Hindlimb muscle (tissue), 1 donor: ENCODE measurements at places on chromosomes 6 and 20. TPM values are rescaled to one million over a fixed set of nuclear protein-coding genes. Genes with fewer than 3 reads are reported as not detected.

BPI gene
- polyA plus RNA-seq, result 0.52 TPM

TCP11 gene
- 0.34 TPM for polyA plus RNA-seq

FUT9 gene
- polyA plus RNA-seq, result 0.17 TPM

SLC26A8 gene
- 0.17 TPM for polyA plus RNA-seq

MAK gene
- 0.84 TPM for polyA plus RNA-seq

MYBL2 gene
- 12.8 TPM for polyA plus RNA-seq

LEMD2 gene
- polyA plus RNA-seq, result 39.8 TPM

SLC35D3 gene
- polyA plus RNA-seq, result not detected

PAK5 gene
- 0.13 TPM for polyA plus RNA-seq

OPRM1 gene
- not detected for polyA plus RNA-seq

FERMT1 gene
- polyA plus RNA-seq, result 0.19 TPM

SNHG17 gene
- 21.4 TPM for polyA plus RNA-seq

PACRG gene
- 1.7 TPM for polyA plus RNA-seq

NKX2-2 gene
- not detected for polyA plus RNA-seq

C4A gene
- 55.9 TPM for polyA plus RNA-seq

LY6G6F gene
- not detected for polyA plus RNA-seq
